ENCODE measurements at places on chromosomes 7 and 10.

DNA sequence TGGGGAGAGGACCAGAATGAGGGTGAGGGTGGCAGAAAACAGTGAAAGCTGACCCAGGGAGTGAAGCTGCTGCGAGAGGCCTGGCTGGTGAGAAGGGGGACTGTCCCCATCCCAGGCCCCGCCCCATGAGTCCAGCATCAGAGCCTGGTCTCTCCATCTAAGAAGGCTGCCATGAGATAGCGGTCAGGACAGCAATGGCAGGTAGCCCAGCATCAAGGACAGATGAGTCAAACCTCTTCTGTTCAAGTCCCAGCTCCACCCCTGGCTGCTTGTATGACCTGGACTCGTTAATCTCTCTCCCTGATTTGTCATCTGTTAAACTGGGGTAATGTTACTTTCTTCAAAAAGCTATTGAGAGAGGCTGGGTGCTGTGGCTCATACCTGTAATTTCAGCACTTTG is 22.2 kb downstream of the GPNMB start:
- no peak for DNase-seq

DNA sequence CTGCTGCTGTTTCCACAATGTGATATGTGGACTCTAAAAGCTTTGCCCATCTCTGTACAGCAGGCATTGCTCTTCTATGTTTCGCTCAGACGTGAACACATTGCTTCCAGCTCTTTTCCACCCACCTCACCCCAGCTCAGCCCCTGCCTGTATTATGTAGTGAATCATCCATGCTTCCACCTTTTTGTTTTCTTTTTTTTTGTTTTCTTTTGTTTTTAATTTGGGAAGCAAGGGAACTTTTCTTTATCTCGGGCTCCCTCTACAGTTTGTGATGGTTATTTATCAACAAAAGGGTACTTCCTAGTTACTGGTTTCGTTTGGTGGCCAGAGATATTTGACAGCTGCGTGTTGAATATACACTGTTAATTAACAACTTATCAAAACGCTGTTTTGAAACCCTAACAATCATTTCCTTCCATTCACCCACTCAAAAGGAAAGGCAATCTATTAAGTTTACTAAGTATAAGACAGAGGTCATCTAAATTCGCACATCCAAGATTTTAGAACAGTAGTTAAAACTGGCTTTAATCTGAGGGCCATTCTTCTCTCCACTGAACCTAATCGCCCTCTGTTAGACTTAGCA is 127.9 kb upstream of the STK17A start:
- peak; percentile 23 for DNase-seq

GRCh38 chr7:106139265-106140251 is 27.4 kb upstream of the SYPL1 start:
- no peak for DNase-seq

- DNase-seq, result no peak
Observed at GRCh38 chr7:95660023-95660434, 63.7 kb upstream of the PDK4 start.

DNA sequence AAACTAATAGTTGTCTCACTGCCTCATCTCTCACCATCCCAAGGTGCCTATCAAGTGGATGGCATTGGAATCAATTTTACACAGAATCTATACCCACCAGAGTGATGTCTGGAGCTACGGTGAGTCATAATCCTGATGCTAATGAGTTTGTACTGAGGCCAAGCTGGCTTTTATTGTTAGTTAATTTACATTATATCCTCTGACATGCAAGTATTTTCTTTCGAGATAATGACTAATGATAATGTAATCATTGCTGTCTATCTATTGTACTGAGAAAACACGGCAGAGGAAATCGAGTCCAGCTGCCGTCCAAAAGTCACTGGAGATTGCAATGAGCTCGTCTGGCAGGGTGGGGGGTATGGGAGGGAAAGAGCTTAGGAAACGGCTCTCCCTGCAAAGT is 172.4 kb upstream of the LANCL2 start:
- no peak for DNase-seq

Measured in iPS DF 19.7 (cell line).